Placental pericyte (primary cell): ENCODE measurements at places on chromosomes 12 and 14. TPM values are rescaled to one million over a fixed set of nuclear protein-coding genes. Genes with fewer than 3 reads are reported as not detected.

The TESPA1 gene
- total RNA-seq = not detected in 2 replicates

The CBLN3 gene
- 1.3 and 5.0 TPM in 2 replicates for total RNA-seq

The CSAD gene
- 3.5 and 5.9 TPM in 2 replicates for total RNA-seq

The STX2 gene
- 38.5 and 53.7 TPM in 2 replicates for total RNA-seq

The MANSC1 gene
- 1.7 and 2.2 TPM in 2 replicates for total RNA-seq
